Activated B cell treated with CpG ODN at 0.5 μM for 24 hours (primary cell): ENCODE measurements at places on chromosomes 5 and 9.

GRCh38 chr9:107810461-107810961 is 320.9 kb upstream of the KLF4 start:
- no peak for DNase-seq

DNA sequence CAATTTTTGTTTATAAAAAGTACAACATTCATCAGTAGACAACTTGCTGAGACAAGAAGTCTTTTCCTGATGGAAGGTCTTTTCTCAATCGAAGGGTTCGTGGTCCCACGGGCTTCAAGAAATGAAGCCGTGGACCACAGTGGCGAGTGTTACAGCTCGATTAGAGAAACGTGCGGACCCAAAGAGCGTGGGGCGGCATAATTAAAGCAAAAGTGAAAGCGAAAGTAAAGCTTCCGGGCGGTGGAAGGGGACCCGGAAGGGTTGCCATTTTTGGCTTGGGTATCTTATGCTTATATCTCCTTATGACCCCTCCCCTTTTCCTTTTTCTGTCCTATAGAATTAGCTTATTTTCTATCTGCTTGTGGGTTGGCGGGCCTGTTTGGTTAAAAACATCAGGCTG is 2309.4 kb upstream of the ACO1 start:
- DNase-seq: no peak

DNA sequence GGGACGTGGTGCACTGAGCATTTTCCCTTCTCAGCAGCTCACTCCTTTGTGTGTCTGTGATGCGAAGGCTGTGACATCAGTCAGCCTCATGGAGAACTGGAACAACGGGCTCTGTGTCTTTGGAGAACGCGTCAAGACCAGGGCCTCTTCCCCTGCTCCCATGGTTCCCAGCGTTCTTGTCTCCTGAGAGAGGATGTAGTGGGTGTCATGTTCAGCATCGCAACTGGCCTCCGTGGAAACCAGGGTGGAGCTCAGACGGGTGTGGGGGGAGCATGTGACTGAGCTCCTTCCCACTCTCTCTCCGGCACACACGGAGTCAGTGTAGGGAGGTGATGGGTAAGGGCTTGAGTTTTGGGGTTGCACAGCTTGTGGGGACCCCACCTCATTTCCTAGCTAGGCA is 59.7 kb downstream of the TENT4A start:
- DNase-seq: no peak

DNA sequence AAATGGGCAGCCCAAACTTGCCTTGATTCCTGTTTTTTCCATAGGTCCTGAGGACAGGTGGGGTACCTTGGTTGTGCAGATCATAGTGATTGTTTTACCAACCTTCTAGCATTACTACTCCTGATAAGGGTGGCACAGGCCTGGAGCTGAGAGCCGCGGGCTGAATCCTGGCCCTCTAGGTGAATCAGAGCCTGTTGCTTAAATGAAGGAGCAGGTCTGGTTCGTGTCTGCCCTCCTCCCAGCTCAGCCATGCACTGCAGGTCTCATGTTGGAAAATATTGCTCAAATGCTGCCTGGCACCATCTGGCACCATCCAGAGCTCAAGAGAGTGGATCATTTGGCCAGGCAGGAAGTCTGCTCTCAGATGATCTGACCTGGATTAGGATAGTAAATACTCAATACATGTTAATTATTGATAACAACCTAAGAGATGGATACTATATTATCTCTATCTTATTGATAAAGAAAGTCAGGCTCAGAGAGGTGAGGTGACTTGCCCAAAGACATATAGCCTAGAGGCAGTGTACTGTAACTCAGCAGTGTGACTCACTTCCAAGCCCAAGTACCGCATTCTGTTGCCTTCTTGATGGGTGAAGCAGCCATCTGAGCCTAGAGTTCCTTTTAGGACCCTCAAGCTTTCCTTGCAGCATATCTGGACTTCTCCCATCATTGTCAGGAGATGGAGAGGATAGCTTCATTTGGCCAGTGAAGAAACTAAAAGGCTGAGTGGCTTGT is 104.3 kb upstream of the PITX1 start:
- DNase-seq: no peak

DNA sequence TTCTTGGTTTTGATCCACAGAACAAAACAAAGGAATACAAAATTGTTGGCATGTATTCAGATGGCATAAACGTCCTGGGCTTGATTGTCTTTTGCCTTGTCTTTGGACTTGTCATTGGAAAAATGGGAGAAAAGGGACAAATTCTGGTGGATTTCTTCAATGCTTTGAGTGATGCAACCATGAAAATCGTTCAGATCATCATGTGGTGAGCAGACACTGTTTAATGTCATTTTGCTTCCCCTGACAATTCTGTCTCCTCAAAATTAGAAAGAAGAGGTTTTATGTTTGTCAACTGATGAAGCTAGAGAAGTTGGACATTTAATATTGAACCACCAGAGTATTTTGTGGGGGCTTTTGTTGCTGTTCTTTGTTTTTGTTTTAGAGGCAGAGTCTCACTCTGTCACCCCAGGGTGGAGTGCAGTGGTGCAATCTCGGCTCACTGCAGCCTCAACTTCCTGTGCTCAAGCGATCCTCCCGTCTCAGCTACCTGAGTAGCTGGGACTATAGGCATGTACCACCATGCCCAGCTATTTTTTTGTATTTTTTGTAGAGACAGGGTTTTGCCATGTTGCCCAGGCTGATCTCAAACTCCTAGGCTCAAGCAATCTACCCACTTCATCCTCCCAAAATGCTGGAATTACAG is 82.0 kb downstream of the SLC1A1 start:
- no peak for DNase-seq

GRCh38 chr5:167573370-167574127 is 717.9 kb upstream of the WWC1 start:
- no peak for DNase-seq

GRCh38 chr5:38036765-38037164 is 196.9 kb upstream of the GDNF start:
- DNase-seq: no peak

DNA sequence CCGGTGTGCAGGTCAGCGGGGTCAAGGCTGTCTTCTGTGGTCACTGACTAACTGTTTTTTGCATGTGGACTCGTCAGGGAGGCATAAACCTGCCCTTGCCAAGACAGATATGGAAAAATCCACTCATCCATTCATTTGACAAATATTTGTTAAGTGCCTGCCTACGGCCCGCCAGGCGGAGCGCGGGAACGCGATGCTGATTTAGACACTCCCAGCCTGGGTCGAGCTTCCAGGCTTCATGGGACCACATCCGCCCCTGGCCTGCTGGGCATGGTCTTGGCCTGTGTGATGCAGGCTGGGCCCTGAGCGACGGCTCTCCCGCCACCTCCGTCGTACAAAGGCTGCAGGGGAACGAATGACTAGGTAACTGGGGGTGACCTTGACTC is 18.1 kb downstream of the MYMK start:
- DNase-seq: no peak

DNA sequence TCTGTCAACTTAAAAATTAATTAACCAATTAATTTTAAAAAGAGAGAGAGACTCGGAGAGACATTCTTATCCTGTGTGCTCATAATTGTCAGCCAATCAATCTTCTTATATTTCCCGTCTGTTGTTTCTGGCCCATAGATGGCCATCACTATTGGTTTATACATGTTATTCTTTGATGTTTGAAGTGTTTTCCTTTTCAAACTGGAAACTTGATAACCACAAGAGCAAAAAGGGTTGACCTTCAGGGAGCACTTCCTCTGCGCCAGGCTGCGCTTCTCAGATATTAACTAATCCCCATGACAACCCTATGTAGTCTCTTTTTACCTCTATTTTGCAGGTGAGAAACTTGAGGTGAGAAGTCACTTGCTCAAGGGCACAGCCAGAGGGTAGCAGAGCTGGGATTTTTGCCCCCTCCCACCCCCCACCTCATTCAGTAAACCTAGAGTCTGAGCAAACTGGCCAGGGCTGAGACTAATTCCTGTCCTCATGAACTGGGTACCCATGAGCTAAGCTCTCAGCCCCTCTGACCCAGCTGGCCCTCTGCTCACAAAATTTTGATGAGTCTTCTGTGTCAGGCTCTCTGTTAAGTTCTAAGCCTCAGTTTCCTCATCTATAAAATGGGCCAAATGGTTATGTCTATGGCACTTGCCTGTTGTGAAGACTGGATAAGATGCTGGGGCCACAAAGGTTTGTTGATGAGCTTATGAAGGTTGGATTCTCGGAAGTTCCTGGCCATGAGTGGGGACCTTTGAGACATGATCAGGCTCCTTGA is 86.0 kb upstream of the SH3PXD2B start:
- DNase-seq: no peak

- no peak for DNase-seq
These were observed 85.2 kb downstream of the SLC44A1 start for GRCh38 chr9:105329719-105330062.

GRCh38 chr5:82115858-82116257 is 144.0 kb downstream of the ATG10 start:
- DNase-seq: no peak

DNA sequence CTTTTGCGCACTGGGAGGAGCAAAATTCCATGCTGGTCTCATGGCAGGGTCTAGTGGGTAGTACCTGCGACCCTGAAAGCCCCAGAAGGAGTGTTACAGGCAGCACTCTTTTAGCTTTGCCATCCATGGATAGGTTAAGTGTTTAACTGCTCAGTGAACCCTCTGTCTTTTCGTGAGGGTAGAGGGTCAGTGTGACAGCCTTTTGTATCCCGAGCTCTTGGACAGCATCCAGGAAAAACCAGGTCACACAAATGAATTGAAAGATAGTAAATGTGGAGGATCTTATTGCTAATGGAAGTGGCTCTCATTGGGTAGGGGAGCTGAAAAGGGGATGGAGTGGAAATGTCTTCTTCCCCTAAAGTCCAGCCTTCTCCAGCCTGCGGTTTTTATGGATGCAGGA is 57.8 kb upstream of the CCDC112 start:
- no peak for DNase-seq

DNA sequence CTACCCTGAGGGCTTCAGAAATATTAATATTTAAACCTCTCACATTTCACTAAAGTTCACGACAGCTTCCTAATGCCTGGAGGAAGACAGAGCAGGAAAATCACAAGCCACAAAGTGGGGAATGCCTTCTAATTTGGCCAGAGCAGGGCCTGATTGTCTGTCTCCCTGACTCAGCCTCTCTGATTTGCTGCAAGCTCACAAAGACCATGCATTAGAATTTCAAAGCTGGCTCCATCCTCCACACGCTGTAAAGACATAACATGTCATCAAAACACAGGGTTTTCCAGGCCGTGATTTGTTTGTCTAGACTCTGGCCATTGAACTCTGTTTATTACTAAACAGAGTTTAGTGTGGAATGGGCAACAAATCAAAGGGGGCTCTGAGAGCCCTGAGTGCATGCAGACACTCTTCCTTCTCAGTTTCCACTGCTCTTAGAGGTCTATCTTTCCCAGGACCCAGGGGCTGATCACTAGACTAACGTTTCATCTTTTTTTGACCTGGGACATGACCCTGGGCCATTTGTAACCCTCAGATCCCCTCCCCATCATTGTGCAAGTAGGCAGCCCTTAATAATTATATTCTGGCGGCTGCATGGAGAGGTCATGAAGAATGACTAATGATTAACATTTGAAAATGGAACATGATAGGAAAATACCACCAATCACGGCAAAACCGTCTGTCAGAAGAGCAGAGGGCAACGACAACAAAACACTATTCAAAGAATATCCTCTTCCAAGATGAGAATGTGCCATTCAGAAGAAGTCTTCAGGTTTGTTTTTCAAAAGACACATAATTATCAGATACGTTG is 140.2 kb downstream of the ENC1 start:
- no peak for DNase-seq

DNA sequence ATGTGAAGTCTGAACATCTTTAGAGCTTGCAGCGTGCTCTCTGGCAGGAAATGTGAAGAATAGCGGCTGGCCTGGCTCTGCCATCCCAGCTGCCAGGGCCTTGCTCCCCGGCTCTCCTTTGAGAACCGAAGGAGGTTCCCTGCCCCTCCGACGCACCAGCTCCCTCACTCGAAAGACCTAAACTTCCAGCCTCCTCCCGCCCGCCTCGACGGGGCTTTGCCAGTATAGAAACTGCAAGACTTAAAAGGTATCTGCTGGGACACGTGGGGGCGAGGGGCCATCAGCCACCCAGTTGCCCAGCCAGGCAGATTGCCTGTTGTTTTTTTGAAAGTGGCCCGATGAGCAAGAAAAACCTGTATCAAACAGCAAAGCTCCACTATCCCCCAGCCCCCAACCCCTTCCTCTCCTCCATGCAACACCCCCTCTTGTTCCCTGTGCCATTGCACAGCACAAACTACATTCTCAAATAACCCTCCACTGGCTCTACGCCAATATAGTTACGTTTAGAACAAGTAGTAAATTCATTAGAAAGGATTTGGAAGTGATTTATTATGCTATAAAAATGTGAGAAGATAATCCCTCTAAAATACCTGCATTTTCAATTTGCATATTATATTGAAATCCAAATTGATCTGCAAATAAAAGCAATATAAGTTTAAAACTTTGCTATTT is 331.9 kb downstream of the MED10 start:
- DNase-seq: no peak

DNA sequence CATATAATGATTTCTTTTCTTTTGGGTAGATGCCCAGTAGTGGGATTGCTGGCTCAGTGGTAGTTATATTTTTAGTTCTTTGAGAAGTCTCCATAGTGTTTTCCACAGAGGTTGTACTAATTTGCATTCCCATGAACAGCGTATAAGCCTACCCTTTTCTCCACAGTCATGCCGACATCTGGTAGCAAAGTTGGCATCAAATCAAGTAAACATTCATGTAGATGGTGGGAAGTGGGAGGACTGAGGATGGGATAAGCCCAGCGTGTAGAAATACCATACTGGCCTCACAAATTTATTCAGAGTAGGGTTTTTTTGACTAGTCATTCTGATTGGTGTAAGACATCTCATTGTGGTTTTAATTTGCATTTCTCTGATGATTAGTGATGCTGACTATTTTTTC is 115.4 kb downstream of the EGFLAM start:
- DNase-seq: no peak

DNA sequence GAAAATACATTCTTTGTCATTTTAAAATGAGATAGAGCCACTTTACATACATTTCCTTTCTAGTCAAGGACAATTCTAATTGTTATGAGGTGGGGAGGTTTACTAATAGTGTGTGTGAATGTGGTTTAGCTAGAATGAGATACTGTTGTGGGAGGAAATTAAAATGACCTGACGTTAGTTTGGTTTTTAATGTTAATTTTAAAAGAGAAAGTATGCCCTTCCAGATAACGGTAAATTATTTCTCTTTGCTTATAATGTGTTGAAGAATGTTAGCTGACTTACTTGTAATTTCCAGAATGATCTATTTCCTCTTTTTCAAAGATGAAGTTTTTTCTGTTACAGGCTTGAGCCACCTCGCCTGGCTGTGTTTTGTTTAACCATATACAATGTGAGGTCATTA is 1.7 kb upstream of the TAF7 start:
- no peak for DNase-seq
